Fibroblast of lung (primary cell): ENCODE measurements at places on chromosomes 2 and 18. TPM values are rescaled to one million over a fixed set of nuclear protein-coding genes. Genes with fewer than 3 reads are reported as not detected.

GRCh38 chr2:100756704-100757103 lies 63.2 kb upstream of the NPAS2 start:
- DNase-seq, result peak; percentile 28

DNA sequence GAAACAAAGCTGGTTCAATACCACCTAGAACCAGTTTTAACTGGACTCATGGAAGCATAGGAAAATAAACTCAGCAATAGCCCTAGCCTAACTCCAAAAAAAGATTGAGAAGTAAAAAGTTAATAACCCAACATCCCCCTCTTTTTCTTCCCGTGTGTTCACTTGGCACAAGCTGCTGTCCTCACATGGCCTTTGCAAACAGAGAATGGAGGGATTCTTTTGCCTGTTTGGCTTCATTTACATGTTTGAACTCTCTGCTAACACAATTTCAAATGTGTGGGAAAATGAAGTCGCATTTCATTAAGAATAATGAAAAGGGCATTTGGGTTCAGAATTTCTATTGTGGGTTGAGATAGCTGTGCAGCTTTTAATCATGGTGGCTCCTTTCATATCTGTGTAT lies 589.2 kb upstream of the LRRTM1 start:
- DNase-seq, result no peak

The DLX1 gene
- polyA plus RNA-seq, result 0.09 and 0.43 TPM in 2 replicates

The ICA1L gene
- 3.1 TPM in 2 replicates for polyA plus RNA-seq

The NABP1 gene
- polyA plus RNA-seq, result 64.2 and 123 TPM in 2 replicates

The ANKRD39 gene
- 5.8 and 7.1 TPM in 2 replicates for polyA plus RNA-seq

The CCL20 gene
- 0.23 TPM in 1 of 2 replicates, not detected in the other for polyA plus RNA-seq
